T-helper 1 cell (primary cell): ENCODE measurements at places on chromosomes 12 and 14.

GRCh38 chr14:53807542-53807941 lies 149.1 kb downstream of the BMP4 start:
- DNase-seq, result no peak

DNA sequence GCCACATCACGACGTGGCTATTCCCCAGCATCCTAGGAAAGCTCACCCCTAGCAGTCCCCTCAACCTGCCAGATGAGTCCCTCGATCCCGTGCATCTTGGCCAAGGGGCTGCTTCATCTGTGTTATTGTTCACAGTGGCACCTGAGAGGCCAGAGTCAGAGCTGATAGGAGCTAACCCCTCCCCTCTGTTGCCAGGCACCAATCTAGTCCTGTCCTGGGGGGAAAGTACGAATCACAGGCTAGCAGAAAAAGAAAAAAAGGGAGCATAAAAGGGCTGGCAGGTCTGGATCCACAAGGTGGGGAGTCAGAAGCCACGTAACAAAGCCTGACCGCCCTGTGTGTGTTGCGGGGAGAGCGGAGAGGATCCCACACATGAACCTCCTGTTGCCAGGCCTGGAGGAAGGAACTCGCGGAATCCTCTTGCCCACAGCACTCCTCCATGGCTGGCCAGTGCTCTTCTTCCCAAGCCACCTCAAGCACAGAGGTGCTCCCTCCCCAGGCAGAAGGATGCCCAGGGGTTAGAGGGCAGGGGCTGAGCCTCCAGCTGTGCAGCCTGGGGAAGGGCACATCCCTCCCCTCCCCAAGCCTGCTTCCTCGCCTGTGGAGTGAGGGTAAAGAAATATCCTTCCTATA lies 91.8 kb downstream of the ITPK1 start:
- DNase-seq, result no peak

GRCh38 chr12:28869197-28869596 lies 279.9 kb upstream of the FAR2 start:
- no peak for DNase-seq

GRCh38 chr12:19771858-19772257 lies 332.6 kb downstream of the AEBP2 start:
- DNase-seq, result no peak

GRCh38 chr14:85934886-85935254 lies 404.9 kb downstream of the FLRT2 start:
- no peak for DNase-seq

GRCh38 chr14:32621585-32621984 lies 292.5 kb downstream of the AKAP6 start:
- DNase-seq, result no peak

DNA sequence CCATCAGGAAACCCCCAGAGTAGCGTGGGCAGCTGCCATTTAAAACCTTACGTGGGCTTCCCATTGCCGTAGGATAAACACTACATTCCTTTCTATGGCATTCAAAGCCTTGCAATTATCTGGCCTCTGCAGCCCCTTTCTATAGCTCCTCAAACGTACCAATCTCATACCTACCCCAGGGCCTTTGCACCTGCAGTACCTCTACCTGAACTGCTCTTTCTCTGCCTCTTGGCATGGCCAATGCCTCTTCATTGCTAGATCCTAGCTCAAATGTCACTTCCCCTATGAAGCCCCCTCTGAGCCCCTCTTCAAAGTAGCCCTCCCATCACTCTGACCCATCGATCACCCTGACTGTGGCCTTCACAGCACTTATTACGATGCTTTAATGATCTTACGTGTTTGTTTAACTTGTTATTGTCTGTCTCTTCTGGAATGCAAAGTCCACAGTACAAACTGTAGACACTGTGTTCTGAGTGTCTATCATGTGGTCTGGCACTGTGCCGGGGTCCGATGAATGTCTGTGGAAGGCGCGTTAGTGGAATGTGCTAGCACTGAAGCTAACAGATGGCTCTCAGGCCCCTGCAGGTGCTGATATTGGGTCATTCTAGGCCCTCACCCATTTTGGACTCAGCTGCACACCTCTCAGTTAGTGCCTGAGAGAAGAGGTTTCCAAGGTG lies 157.3 kb upstream of the NOS1 start:
- DNase-seq, result no peak

GRCh38 chr14:62079038-62079437 lies 316.8 kb downstream of the SNAPC1 start:
- no peak for DNase-seq

DNA sequence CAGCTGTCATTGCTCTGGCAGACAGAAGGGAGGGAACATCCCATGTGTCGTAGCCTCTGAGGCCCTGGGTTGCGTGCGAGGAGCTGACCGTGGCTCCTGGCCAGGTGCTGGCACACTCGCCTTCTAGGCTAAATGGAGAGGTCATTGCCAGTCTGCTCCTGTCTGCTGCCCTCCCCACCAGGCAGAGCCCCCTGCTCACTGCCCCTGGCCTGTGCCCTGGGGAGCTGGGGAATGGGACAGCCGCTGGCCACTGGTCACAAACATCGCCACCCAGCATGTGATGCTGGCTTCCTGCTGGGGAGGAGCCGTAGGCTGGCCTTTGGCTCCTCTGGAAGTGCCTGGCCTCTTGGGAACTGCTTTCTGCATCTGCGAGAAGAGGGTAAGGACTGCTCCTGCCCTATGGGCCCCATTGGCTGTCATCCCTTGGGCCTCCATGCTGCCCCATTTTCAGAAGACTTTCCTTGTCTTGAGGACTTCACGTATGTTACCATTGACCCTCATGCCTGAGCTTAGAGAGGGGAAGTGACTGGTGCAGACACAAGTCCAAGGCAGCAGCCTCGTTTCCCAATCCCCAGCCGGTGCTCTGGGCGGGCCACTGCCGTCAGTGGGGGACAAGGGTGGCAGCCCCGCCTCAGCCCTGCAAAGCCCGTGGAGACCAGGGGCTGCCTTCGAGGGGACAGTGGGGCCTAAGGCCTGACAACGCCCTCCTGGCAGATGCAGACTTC lies 2.0 kb upstream of the TNFAIP2 start:
- no peak for DNase-seq

- no peak for DNase-seq
Measured at GRCh38 chr12:116067892-116068291, 209.6 kb downstream of the MED13L start.

DNA sequence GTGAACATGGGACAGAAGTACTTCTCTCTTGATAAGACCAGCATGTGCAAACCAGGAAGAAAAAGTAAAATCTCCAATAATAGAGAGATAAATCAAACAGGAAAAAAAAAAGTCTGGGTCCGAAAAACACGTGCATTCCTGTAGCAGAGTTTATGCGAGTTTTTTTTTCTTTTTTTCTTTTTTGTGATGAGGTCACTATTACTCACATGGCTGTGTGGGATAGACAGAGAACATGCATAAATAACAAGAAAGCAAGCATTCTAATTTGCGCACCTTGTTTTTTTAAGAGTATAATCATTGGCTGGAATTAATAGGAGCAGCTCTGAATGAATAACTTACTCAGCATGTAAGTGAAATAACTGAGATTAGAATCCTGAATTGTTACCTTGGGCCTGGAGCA lies 91.9 kb upstream of the CPM start:
- DNase-seq, result no peak

DNA sequence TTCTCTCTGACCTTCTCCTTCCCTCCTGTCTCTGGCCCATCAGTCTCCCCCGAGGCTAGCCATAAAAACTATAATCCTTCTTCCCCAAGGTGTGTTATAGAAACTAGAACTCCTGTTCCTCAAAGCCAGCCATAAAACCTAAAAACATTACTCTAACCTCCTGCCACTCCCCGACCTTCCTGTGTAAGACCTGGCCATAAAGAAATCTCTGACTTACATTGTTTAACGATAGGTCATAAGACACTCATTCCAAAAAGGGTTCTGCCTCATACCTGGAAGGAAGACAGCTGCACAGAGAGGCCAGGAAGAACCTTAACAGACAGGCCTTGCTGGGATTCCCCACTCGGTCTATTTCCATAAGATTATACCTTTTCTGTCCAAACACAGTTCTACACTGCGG lies 70.9 kb upstream of the EEA1 start:
- no peak for DNase-seq

GRCh38 chr12:107670999-107671643 lies 14.5 kb upstream of the PWP1 start:
- no peak for DNase-seq

- no peak for DNase-seq
Measured at GRCh38 chr12:67042697-67043131, 226.4 kb upstream of the CAND1 start.

- DNase-seq, result no peak
Measured at GRCh38 chr12:10268037-10268436, 39.6 kb upstream of the KLRD1 start.

GRCh38 chr14:54918427-54918826 lies 15.8 kb upstream of the GCH1 start:
- DNase-seq, result no peak
